ENCODE measurements at places on chromosomes 1 and 21.

DNA sequence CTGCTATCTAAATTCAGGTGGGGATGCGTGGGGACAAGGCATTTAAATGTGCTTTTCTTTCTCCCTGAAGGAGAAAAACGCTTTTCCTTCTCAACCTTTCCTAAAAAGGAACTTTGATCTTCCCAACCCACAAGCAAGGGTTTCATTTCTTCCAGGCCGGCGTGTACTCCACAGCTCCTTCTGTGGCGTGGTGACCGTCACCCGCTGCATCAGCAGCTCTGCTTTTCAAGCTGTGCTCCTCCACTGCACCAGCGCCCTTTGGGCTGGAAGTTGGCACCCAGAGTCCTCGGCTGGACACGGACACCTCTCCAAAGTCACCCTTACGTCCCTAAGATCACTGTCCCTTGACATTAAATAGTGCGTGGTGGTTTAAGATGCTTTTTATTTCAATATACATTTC lies 54.3 kb downstream of the PEX14 start:
- DNase-seq = no peak

GRCh38 chr1:65022216-65022615 lies 55.9 kb upstream of the JAK1 start:
- no peak for DNase-seq

DNA sequence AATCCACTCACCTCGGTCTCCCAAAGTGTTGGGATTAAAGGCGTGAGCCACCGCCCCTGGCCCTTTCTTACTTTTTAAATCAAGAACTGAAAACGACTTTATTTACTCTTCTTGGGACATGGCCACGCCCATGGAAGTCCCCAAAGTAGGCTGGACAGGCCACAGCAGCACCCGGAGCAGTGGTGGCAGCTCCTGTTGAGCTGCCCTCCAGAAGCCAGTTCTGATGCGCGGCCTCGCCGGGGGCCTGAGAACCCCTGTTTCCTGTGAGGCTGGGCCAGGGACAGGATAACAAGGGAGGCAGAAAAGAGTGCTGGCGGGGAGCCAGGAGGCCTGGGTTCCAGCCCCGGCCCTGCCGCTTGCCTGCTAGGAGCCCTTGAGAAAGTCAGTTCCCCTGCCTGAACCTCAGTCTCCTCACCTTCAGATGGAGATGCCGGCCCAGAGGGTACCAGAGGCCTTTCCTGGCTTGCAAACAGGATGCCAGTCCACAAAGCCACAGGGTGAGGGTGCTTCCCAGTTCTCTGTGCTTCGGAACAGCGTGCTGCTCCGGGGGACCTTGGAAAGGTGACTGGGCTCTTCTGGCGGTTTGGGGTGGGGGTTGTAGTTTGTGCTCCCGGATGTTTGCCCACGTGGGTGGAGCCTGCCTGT lies 59.4 kb downstream of the RUNX3 start:
- DNase-seq = no peak

- no peak for DNase-seq
These were observed 24.9 kb upstream of the VPS26C start for GRCh38 chr21:37292041-37292440.

GRCh38 chr1:22139817-22140216 lies 3.1 kb downstream of the WNT4 start:
- DNase-seq = no peak

- DNase-seq = no peak
These were observed 10.1 kb upstream of the XCL2 start for GRCh38 chr1:168553680-168554553.

DNA sequence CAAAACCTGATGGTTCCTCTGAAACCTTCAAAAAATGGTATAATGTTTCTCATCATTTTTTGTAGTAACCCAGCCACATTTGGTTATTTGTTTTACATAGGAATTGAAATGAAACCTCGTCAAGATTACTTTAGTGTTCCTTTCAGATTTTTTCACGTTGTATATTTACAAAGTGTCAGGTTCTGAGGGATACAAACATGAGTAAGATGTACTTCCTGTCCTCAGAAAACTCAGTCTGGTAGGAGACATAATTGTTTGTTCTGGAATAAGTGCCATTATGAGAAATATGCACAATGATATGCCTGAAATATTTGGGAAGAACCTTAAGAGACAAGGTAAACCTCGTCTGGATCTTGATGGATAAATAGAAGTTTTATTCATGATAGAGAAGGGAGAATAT lies 145.5 kb downstream of the USP25 start:
- no peak for DNase-seq

DNA sequence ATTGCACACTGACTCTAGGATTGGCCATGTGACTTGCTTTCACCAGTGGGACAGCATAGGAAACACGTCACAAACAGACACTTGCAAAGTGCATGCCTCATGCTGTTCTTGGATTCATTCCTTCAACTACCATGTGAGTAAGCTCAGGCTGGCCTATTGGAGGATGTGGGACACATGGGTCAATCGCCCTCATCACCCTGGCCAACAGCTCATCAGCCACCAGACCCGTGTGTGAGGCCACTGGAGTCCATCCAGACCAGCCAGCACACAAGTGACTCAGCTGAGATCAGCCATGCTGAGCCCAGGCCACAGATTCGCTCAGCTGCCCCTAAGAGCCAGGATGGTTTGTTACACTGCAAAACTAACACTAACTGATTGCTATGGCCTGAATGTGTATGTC lies 216.1 kb upstream of the GRIK3 start:
- no peak for DNase-seq

GRCh38 chr1:39129514-39129913 lies 75.0 kb upstream of the MACF1 start:
- no peak for DNase-seq

DNA sequence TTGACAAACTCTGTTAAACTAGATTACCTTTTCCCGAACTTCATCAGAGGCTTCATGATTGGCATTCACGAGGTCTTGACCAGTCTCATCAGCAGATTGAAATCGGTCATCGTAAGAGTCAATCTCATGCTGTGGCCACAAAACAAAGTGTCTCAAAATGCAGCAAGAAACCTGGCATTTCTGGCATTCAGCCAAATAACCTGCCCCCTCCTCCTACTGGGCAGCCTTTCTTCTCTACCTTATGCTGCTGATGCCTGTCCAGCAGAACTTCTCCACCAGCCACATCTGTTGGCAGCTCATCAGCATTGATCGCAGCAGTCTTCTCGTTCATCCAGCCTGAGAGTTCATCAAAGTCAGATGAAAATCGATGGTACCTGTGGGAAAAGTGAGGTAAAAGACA lies 12.2 kb downstream of the SPTA1 start:
- DNase-seq = no peak

- no peak for DNase-seq
These were observed 23.6 kb downstream of the ZBTB18 start for GRCh38 chr1:244074559-244075171.

GRCh38 chr21:19537116-19537515 lies 1133.5 kb upstream of the TMPRSS15 start:
- DNase-seq = no peak

DNA sequence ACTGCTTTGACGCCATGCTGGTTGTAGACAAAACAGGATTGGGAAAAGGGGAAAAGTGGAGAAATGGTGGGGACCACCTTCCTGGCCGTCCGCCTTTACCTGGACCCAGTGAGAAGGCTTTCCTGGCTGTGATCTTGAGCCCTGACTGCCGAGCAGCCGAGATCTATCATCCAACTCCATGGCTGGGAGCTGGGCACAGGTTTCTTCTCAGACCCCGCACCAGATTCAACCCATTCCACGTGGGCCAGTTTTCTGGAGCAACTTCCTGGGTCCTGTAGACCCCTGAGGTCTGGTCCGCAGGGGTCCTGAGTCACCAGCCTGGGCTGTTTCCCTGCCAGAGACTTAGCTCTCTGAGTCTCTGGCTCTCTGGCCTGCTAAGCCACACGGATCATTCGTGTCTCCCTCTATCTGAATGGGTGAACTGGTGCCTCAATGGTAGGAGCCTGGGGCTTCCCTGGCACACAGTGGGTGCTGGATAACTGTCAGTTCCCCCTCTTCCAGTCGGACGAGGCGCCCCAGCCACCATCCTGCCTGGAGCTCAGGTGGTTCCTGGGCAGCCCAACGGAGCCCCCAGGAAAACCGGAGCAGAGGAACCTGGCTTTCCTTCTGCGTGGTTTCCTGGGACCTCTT lies 4.5 kb upstream of the NPHP4 start:
- no peak for DNase-seq

GRCh38 chr1:166235728-166236127 lies 68.9 kb upstream of the FAM78B start:
- no peak for DNase-seq

- DNase-seq = no peak
These were observed 4.8 kb upstream of the TNN start for GRCh38 chr1:175062858-175063257.

DNA sequence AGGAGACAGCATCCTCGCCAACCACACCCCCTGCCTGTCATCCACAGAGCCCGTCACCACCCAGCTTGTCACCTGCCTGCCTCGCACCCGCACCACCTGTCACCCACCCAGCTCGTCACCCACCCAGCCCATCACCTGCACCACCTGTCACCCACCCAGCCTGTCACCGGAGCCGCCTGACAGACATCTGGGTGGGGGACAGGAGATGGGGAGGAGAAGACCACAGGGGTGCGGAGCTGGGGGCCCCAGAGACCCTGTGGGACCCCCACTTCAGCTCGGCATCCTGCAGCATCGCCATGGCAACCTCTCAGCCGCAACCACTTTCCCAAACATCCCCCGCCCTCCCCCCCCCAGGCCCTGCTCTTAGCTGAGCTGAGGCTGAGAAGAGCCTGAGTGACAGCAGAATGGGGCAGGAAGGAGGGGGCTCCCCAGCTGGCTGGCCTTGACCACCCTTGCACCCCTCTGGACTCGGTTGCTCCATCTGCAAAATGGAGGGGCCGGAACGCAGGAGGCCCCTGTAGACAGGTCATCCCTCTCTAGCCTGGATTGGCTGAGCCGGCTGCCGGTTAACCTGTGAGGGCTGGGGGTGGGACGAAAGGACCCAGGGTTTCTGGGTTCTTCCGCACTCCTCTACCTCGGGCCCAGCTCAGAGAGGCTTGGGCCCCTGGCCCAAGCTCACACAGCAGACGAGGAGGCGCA lies 11.6 kb downstream of the AHDC1 start:
- DNase-seq = no peak

- DNase-seq = no peak
These were observed at the start of gene HES2 for GRCh38 chr1:6419804-6420453. Gene HES2, minus strand, starts transcription at chr1:6419919. Its CDS starts 99 bp downstream, at chr1:6419820.

- DNase-seq = no peak
These were observed 10.6 kb upstream of the CAPZB start for GRCh38 chr1:19495799-19496526.

GRCh38 chr1:245353411-245353810 lies 198.6 kb downstream of the KIF26B start:
- no peak for DNase-seq

DNA sequence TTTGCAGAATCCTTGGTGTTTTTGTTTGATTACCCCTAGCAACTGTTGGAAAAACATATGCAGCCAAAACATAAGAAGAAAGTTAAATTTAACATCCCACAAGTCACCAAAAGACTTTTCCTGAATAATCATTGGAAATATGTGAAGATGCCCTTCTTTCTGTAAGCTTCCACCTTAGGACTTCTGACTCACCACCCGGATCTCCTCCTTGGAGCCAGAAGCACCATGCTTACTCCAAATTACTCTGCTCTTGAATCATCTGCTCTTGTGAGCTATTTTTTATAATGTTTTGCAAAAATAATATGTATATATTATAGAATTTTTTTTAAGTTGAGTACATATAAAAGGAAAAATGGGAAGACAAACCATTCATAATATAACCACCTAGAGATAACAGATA lies 391.7 kb downstream of the KCTD3 start:
- no peak for DNase-seq

GRCh38 chr1:17434601-17435000 lies 4.9 kb downstream of the RCC2 start:
- no peak for DNase-seq

GRCh38 chr1:161258439-161259344 lies at the start of gene PCP4L1:
Gene PCP4L1, plus strand, starts transcription at chr1:161258745. Its CDS starts 230 bp downstream, at chr1:161258975.
- peak; percentile 47 for DNase-seq

- no peak for DNase-seq
These were observed 5.0 kb upstream of the ADAMTSL4 start for GRCh38 chr1:150544204-150544603.

GRCh38 chr1:221069178-221069903 lies 190.1 kb downstream of the HLX start:
- no peak for DNase-seq

GRCh38 chr1:202160377-202160940 lies at the start of gene PTPN7:
Gene PTPN7, minus strand, starts transcription at chr1:202160602. Its CDS starts 1,200 bp downstream, at chr1:202159402.
- no peak for DNase-seq

- no peak for DNase-seq
These were observed 153.5 kb upstream of the COL6A1 start for GRCh38 chr21:45827881-45828579.

DNA sequence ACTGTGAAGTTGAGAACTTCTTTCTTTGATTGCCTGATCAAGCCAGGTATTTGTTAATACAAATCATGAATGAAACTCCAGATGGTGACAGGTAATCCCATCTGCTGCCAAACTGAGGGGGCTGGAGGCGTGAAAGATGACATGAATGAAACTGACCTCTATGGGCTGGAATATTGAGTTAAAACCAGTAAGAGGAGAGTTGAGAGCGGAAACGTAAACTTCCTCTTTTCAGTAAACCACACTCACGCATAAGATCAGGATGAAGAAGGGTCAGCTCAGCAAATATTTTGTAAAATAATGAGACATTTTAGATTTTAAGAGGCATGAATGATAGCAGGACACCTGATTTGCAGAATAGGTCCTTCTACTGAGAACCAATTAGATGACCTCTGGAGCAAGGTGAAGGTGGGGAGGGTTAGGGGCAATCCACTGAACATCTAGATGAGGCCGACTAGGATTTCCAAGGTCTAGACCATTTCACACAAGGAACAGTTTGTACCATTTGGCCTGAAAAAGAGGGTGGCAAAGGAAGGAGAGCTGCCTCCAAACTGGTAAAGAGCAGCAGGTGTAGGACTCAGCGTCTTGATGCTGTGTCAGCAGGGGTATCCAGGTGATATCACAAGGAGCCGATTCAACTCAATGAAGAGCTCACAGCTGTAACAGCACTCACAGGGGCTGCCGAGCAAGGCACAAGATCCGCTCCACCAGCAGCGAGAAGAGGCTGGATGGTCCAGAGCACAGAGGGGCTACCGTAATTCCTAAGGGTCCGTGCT lies 132.6 kb downstream of the NTPCR start:
- DNase-seq = no peak

GRCh38 chr1:31479811-31480210 lies 66.8 kb downstream of the SERINC2 start:
- DNase-seq = no peak

GRCh38 chr1:113538225-113538624 lies 147.9 kb downstream of the MAGI3 start:
- DNase-seq = no peak

DNA sequence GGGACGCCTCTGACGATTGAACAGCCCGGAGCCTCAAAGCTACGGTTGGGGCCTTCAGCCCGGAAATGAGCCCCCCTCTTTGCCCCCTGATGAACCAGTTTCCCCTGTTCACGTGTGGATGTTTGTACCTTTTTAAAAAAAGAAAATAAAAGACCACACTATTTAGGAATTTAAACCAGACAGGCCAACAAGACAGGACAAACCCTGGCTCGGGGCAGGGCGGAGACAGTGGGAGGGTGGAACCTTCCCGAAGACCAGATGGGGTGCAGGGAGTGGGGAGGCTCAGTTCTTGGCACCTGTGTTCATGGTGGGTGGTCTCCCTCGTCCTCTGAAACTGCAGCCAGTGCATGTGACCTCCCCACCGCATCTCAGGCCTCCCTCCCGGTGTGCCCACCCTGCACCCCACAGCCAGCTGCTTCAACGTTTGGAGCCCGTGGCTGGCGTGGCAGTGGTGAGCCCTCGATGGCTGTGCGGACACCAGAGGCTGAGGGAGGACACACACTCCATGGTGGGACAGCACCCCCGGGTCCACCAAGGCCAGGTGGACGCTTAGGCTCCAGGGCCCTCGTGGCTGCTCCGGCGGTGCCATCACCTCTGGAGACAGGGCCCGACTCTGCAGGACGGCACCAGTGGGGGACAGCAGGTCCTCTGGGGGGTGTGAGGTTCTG lies 45.6 kb downstream of the COL18A1 start:
- DNase-seq = no peak

Measured in endothelial cell (in vitro differentiated cells).